Peyer's patch (tissue), 4 donors: ENCODE measurements at places on chromosomes 12 and 14. TPM values are rescaled to one million over a fixed set of nuclear protein-coding genes. Genes with fewer than 3 reads are reported as not detected.

DNA sequence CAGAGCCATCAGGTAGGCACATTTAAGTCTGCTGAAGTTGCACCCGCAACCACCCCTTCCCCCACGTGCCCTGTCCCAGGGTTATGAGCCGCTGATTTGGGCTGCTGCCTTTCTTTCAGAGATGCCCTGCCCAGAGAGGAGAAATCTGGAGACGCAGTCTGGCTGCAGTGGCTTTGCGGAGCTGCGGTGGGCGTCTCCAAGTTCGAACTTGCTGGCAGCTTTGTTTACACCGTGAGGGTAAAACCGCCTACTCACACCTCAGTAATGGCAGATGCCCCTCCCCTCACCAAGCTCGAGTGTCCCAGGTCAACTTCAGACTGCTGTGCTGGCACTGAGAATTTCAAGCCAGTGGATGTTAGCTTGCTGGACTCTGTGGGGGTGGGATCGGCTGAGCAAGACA is 14.7 kb downstream of the PTCSC3 start:
- DNase-seq = no peak

DNA sequence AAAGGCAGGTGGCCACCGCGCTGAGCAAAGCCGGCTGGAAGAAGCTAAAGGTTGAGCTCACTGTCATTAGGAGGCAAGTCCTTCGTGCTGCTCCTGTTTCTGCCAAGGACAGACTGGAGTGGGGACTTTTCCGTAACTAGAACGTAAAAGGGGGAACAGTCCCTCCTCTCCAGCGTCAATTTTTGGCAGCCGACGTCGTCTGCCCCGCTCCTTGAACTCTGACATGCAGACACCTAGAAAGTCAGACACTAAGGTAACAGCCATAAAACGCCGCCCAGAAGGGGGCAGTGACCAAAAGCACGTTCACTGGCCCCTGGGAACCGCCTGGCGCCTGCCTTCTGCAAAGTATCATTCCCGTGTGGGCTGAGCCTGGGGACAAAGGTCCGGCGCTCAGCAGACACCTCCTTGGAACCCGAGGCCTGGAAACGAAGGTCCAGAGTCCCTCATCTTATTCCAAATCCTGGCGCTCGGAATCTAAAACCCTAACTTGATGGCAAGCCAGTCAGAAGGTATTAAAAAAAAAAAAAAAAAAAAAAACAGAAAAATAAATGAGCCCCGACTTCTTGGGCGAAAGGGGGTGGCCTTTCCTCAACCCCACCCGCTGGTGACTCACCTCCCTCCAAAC is 1.1 kb upstream of the LRP1 start:
- peak; percentile 93 for DNase-seq

DNA sequence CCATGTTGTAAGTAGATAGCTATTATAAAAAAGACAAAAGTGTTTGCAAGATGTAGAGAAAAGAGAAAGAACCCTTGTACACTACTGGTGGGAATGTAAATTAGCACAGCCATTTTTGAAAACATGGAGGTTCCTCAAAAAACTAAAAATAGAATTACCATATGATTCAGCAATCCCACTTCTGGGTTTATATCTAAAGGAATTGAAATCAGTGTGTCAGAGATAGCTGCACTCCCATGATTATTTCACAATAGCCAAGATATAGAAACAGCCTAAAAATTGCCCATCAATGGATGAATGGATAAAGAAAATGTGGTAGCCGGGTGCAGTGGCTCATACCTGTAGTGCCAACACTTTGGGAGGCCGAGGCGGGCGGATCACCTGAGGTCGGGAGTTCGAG is 9.2 kb downstream of the PSMC6 start:
- DNase-seq = no peak

The CLEC4A gene
- not detected for total RNA-seq
